ENCODE measurements at places on chromosomes 5 and 9. TPM values are rescaled to one million over a fixed set of nuclear protein-coding genes. Genes with fewer than 3 reads are reported as not detected.

GRCh38 chr5:135108992-135109391 lies 75.0 kb upstream of the PITX1 start:
- H3K27me3 ChIP-seq, result no peaks in the 10 kb centered on the region
- H3K4me3 ChIP-seq, result no peak overlapping the region
- DNase-seq, result no peak
- H3K36me3 ChIP-seq, result no peaks in the 10 kb centered on the region
- peaks cover 10% of the 10 kb centered on the region for H3K4me1 ChIP-seq
- H3K27ac ChIP-seq, result no peak overlapping the region

RMI1 gene
- 35.7 TPM for total RNA-seq

SLCO4C1 gene
- 0.09 TPM for total RNA-seq

ALDH1A1 gene
- total RNA-seq, result not detected

DNA sequence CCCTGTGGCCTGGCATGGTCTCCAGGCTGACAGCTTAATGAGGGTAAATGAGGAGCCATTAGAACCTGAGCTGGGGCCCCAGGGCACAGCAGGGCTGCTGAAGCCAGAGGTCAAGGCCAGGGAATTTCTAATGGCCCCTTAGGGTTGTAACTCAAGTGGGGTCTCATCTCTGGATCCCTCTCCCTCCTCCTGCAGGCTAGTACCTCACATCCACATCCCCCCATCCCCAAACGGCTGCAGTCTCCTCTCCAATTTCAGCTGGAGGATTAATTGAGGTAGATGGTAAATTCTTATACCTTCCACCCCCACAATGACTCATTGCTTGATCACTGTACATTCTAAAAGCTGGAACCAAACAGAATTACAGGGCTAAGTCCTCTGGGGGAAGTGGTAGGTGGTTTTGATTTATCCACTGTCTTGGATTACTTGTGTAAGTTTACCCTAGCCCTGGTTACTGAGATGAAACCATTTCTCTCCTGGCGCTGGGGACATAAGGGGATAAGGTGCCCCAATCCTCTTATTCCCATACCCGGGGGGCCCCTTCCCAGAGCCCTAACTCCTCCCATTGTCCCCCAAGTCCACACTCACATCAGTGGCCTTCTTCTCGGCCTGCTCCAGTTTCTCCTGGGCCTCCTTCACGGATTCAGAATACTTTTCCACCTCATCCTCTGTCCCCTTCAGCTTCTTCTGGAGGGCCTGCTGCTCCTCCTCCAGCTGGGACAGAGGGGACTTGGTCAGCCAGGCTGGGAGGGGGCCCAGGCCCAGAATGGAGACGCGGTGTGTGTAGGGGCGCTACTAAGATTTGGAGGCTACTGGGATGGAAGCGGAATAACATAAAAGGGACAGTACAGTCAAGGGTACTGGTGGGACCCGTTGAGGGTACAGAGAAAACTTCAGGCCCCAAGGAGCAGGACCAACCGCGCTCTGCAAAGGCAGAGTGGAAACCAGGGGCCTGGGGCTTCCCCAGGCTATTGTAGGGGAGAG lies 875 bp downstream of the TPM2 start:
- no peak overlapping the region for H3K27ac ChIP-seq
- no peaks in the 10 kb centered on the region for H3K27me3 ChIP-seq
- DNase-seq, result no peak
- H3K4me1 ChIP-seq, result peaks cover 10% of the 10 kb centered on the region

DNA sequence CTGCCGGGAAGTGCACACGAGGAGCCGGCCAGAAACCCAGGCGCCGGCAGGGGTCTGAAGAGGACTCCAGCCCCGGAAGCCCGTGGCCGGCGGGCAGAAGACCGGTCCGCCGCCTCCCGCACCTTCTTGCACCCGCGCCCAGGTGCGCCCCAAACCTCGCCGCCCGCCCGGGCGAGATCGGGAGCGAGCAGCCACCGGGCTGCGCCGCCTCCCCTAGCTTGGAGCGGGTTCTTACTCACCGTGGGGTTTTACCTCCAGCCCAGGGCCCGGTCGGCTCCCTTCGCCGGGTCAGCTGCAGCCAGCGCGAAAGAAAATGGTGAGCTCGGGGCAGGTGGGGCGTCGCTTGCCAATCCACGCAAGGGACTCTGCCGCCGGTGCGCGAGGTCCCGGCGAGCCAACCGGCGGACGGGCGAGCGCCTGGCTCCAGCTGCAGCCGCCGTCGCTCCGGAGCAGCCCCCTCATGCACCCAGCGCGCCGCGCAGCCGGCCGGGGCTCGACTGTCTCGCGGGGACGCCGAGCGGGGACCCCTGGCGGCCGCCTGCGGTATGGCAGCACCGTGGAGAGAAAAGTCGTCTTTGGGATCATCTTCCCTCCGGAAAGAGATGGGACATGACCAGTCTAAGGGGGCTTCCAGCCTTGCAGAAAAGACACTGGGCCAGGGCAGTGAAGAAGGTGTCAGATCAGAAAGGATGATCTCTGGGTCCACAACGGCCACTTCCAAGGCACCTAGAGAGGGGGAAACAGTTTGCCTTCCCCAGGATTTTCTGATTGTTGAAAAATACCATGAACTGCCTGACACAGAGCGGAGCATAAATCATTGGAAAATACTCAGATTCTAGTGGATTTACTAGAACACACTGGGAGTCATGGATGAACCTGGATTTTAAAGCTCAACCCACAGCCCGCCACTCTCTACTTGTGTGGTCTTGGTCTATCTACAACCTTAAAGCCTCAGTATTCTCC lies at the start of gene MOB3B:
TSS of gene MOB3B (minus strand) at position 499 of the 963 bp plus-strand sequence. CDS start 74,264 bp downstream, outside the sequence.
- peak within 1 kb of the TSS; percentile 98 for H3K4me3 ChIP-seq
- peaks cover 29% of the 10 kb centered on the region for H3K4me1 ChIP-seq

Measured in neural progenitor cell (in vitro differentiated cells).